ENCODE measurements at places on chromosomes 16 and 17.

- DNase-seq: no peak
Measured at GRCh38 chr17:15884731-15885130, 60.2 kb upstream of the ADORA2B start.

GRCh38 chr17:40864661-40865390 lies 2.2 kb downstream of the KRT12 start:
- no peak for DNase-seq

DNA sequence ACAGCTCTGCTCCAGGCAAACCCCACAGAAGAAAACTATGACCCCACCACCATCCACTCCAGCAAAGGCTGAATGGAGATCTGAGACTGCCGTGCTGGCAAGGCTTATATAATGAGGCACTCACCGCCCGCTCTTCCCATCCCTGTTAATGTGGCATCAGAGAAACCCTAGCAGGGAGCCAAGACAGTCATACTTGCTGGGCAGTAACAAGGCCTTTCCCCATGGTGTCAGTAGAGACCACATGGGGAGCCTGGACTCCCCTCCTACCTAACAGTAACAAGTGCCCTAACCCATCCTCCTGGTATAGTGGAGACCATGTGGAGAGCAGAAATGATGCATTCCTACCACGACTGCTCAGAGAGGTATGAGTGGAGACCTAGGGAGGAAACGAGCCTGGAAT lies 235.2 kb downstream of the C16orf78 start:
- DNase-seq: no peak

DNA sequence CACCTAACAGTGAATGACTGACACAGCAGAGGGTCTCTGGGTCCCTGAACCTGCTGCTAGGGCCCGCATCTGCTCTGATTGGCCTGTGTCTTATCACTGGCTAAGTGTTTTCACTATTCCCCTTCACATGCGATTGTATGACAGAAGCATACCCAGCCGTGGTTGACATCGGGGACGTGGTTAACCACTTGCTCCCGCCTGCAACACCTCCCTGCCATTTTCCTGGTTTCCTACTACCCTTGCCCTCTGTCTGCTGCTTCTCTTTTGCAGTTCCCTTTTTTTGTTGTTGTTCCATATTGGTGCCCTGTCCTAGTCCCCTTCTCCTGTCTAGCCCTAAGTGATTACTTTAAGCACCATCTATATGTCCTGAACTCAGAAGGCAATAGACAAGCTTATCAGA lies 177.0 kb downstream of the RGS9 start:
- DNase-seq: no peak

GRCh38 chr16:969508-970385 lies 1.0 kb downstream of the LMF1 start:
- DNase-seq: no peak

GRCh38 chr17:48003417-48004151 lies 32.7 kb downstream of the CDK5RAP3 start:
- no peak for DNase-seq

DNA sequence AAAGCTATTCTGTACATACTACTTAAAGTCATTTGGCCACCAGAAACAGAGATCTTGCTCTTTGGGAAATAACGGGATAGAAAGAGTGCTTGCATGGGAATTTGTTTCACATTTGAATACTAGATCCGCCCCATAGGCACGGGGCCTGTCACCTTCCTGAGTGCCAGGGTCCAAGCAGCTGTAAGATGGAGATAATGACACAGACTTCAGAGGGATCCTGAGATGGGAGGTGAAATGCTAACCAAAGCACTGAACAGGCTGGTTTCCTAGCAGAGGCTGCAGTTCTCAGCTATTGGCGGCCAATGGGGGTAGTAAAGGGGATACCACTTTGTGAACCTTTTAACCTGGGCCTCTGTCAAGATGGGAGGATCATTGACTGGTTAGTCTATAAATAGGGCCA lies 225.4 kb downstream of the IRF8 start:
- no peak for DNase-seq

DNA sequence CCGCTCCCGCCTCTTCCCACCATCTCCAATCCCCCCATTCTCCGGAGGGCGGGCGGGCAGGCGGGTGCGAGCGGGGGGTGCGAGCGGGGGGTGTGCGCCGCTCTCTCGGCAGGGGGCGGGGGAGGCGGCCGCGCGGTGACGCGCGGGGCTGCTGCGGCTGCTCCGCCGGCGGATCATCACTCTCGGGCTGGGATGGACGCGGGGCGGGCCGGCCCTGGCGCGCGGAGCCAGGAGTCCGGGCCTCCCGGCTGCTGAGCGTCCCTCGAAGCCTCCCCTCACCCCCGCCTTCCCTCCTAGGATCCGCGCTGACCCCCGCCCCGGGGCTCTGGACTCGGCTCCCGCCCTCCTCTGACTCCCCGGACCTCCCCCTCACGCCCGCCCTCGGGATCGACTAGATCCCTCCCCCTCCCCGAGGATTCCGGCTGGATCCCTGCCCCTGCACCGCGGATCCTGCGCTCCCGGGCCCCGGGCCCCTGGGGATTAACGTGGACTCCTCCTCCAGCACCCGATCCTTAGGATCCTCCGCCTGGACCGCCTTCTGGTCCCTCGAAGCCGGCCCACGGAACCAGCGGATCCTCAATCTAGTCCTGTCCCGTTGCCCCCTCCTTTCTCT lies 946 bp upstream of the TMEM256 start:
- no peak for DNase-seq

GRCh38 chr17:15649861-15650421 lies 30.4 kb upstream of the FBXW10B start:
- DNase-seq: no peak

DNA sequence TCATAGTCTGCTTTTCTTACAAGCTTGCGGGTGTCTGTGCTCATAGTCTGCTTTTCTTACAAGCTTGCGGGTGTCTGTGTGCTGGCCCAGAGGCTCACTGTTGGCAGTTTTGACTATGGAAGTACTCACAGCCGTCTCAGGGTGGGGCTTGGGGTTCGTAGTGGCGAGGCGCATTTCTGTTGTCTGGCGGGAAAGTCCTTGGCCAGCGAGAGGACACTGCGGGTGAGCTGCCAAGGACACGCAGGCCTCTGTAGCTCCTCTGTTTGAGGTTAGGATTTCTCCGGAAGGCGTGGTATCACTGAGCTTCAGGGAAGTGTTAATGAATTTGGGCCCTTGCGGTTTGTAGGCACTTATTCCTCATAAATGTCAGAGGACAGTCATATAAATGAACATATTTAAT lies 13.5 kb downstream of the TBCD start:
- DNase-seq: no peak

All from activated CD4-positive, alpha-beta T cell treated with anti-CD3 and anti-CD28 coated beads, Interleukin-2, Interleukin-4, amounts not matched to agents 100 ng/mL and 50 ng/mL, durations not matched to agents 16 hours and 8 hours (primary cell).